ENCODE measurements at places on chromosomes 2 and 18.

DNA sequence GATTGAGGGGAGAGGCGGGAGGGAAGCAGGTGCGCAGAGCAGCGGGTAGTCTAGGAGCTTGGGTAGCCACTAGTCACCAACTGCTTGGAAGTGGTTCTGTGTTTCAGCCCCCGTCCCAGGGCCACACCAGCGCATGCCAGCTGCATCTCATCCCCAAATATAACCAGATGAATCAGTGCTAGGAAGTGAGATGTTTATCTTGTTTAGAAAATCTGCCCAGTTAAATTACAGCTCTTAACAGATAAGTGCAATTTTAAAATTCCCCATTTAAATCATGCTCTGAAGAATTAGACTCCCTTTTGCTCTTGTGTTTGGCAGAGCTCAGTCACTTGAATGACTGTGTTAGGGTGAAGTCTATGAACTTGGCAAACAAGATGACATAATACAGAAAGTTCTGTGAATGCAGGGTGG, 193.8 kb downstream of the SEPTIN10 start:
- DNase-seq = no peak

- no peak for DNase-seq
Measured at GRCh38 chr2:143524119-143524553, 394.9 kb downstream of the ARHGAP15 start.

GRCh38 chr2:101299604-101300003, 8.9 kb downstream of the RNF149 start:
- no peak for DNase-seq

DNA sequence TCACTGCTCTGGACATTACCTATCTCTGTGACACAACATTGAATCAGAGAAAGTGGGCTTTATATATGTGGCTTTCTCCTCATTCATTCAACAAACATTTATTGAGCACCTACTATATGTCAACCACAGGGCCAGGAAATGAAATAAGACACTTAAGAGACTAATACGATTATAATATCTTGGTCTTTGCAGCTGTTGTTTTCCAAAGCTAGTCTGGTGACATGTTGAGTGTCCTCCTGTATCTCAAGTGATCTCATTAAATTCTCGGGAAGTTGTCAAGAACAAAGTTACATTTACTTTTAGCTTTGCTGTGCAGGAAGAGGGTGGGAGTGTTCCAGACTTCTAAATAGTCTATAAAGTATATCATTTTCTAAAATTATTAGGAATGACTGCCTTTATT, 164.6 kb upstream of the SP5 start:
- DNase-seq = no peak

GRCh38 chr2:111209045-111209514, 88.4 kb downstream of the BCL2L11 start:
- DNase-seq = no peak

GRCh38 chr2:20823917-20824316, 1.0 kb upstream of the LDAH start:
- DNase-seq = no peak

DNA sequence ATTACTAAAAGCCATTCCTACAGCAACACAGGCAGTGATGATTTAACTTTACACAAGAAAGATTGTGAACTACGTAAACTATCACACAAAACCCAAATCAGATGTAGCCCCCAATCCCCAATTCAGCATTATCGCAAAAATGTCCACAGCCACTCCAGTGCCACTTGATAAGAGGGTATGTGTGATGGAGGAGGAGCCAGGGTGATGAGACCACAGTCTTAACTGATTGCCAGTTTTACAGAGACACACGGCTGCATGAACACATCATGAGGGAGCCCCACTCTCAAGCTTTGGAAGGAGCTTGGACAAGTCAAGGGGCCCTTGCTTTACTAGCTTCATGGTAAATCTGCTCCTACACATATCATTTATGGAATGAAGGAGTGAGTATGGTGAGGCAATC, 116.0 kb downstream of the FAM161A start:
- no peak for DNase-seq

GRCh38 chr2:179664972-179665812, 196.2 kb downstream of the ZNF385B start:
- DNase-seq = no peak

DNA sequence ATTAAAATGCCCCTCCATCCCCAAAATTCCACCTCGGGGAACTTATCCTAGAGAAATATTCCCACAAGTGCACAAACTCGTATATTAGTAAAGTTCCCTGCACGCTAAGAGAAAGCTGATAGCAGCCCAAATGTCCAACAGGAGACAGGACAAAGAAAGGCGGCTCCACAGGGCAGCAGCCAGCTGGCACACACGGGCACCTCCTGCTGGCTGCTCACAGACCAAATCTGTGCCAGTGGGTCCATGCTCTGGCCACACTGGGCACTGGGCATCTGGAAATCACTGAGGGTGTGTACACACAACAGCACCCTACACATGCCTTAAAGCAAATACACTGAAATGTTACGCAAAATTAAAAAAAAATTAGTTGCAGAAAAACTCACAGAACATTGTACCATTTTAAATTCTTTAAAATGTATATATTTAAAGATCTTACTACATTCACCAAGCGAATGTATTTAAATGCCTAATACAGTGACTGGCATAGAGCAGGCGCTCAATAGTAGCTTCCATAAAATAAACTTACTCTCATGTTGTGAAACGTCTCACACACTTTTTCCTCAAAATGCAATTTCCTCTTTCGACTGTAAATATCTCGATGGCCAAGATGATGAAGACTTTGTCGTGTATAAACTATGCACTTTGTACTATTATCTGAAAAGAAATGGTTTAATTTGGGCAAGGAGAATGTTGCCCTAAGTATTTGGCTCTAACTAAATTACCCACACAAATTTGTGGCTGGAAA, 19.4 kb downstream of the ZNF516 start:
- DNase-seq = no peak

- DNase-seq = no peak
Measured at GRCh38 chr2:75027886-75028285, 69.4 kb downstream of the POLE4 start.

DNA sequence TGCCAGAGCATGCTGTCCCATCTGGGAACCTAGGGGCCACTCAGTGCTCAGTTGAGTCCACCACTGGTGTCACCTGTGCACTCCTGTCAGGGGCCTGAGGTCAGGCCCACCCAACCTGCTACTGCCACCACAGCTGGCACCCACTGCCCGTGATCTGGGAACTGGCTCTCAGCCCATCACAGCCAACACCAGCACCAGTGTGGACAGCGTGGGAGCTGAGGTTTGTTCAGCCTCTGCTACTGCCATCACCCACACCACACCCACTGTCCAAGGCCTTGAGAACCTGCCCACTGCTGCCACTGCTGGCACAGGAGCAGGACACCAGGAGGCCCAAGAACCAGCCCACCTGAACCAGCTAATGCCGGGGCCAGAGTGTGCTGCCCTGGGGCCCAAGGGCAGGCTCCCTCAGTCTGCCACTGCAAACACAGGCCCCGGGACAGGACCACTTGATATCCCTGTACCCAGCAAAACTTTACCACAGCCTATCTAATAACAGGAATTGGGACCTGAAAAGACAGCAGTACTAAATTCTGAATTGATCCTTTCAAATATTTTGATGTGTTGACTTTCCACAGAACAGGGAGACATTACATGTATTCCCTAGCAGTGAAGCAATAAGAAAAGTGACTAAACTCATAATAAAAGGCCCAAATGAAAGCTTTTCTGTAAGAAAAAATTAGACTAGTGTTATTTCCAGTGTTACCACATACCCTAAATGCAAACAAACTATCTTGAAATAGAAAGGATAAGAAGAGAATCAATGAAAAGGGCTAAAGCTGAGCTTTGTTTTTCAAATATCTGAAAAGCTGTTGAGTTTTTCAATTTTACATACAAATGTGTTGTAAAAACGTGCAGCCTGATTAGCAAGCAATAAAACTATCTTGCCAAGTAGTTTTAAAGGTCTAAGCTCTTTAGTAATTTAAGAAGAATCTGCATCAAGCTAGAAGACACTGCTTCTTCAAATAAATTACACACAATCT, 640.7 kb downstream of the METTL4 start:
- no peak for DNase-seq

GRCh38 chr18:34928088-34928753, 113.0 kb upstream of the MAPRE2 start:
- DNase-seq = no peak

GRCh38 chr18:24219561-24220317, 80.9 kb downstream of the CABYR start:
- no peak for DNase-seq

GRCh38 chr2:46545015-46545839, 65.9 kb downstream of the TMEM247 start:
- no peak for DNase-seq

GRCh38 chr18:56000041-56000440, 412.0 kb upstream of the TCF4 start:
- no peak for DNase-seq

DNA sequence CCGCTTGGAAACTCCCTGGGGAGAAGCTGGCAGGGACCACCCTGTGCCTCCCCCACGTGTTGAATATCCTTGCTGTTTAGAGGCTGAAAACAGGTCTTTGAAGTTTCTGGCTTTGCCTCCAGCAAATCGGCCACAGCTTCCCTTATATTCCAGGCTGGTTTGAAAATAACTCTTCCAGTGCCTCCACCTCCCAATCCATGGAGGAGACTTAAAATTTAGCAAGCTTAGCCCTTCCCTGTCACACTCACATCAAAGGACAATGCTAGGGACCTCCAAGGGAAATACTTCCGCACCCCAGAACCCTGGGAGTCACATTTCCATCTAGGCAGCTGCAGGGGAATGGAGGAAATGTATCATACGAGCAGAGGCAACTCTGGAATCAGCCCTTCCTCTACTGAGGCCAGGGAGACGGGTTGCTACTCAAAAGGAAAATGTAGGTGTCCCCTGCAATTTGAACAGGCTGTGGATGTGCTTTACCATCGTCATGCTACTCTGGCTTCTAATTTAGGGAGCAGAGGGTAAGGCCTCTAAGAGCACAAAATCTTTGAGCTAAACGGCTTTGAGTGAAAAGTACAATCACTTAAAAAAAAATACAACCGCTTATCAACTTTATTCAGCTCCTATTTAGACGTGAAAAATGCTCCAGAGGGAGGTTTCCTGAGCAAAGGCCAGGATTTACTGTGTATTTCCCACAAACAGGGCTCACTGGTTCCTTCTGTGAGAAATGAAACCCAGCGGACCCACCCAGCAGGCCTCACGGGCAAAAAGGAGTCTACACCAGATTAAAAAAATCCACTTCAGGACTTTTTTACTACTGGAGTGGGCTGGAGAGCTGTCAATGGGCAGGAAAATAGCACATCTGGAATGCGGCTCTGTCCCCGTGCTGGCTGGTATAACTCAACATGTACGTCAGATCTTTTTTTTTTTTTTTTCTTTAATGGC, 49.4 kb upstream of the PKDCC start:
- DNase-seq = no peak

DNA sequence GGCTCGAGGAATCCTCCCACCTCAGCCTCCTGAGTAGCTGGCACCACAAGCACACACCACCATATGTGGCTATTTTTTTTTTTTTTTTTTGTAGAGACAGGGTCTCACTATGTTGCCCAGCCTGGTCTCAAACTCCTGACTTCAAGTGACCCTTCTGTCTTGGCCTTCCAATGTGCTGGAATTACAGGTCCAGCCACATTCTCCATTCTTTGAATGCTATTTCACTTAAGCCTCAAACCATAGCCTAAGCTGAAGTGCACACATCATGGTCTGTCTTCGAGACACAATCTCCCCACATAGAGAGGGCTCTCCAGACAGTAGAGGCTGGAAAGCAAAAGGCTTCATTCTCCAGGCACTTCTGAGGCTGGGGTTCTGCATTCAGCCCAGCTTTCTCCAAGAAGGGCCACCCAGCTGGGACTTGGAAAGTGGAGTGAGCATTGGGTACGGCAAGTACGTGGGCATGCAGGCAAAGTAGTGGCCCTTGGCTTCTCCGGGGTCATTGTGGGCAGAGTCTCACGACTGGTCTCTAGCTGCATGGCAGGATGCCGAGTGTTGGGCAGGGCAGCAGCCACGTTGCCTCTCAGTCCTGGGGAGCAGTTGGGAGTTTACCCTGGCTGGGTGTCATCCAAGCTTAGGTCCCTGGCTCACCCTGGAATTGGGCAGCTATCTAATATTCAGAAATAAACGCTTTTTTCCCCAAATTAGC, 78.2 kb upstream of the SMAD7 start:
- DNase-seq = no peak

DNA sequence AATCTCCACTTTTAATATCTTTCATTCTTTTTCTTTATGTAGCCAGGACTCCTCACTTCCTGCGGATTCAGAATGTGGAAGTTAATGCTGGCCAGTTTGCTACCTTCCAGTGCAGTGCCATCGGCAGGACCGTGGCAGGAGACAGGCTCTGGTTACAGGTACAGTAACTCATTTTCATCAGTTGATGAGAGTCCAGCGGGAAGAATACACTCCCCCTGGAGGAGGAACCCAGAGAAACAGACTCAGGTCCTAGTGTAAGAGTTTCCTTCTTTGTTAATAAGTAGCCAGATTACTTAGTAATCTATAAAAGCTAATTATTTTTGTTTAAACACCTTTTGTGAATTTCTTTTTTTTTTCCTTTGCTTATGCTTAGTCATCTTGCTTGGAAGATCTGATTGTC, 359.4 kb downstream of the PTPRM start:
- no peak for DNase-seq

DNA sequence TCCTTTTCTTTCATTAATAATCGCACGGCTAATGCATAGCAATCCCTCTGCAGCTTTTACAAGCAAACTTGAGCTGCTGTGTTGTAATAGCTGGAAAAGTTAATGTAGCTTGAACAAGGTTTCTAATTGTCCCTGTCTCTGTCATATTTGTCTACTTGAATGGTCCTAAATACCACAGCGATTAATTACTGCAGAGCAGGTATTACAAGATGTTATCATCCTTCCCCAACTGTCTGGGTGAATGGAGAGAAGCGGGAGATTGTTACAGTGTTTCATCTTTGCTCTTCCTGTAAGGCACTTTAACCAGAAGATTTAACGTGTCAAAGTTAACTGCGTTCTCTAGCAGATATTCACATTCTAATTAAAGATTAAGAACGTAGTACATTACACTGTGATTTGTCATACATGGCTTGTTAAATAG, 422.2 kb upstream of the POU3F3 start:
- DNase-seq = no peak

DNA sequence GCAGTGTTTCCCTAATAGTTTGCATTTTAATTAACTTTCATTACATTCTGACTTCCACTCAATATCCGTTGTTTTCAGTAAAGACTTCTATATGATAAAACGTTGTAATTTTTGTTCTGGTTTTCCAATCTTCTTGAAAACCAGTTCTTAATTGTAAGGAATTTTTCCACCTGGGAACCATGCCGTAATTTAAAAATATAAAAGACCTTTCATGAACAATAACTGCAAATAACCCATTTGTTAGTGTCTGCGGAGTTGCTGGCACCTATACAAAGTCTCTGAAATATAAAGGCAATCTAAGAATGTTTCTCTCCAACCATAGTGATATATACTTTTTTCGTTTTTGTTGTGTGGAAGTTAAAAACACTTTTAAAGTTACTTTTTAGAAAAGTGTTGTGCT, 7.7 kb upstream of the SATB2 start:
- no peak for DNase-seq

GRCh38 chr2:43312755-43313641, 86.6 kb upstream of the ZFP36L2 start:
- no peak for DNase-seq

Measured in type B pancreatic cell (in vitro differentiated cells).